Daoy (cell line): ENCODE measurements at places on chromosomes 3 and 15.

DNA sequence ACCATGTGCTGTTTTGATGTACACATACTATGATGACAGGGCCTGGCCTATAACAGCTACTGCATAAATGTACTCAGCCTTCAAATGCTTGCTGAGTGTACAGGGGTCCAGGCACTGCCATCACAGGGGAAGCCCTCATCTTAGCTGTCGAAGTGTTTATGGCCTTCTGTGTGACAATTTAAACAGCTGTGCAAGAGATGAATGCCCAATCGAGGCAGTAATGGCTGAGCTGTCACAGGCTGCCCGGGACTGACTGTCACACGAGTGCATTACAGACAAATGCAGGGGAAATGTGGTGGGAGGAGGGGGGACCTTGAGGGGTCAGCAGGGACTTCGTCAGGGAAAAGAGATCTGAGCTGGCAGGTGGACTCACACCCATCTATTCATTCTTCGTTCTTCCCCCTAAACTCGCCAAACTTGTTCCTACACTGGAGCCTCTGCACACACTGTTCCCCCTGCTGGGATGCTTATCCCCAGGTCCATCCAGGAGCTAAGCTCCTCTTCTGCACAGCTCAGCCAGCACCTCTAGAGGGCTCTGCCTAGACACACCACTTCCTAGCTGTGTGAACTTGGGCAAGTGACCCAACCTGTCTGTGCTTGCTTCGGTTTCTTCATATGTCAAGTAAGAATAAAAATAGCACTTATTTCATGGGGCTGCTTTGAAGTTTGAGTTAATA lies 156.2 kb upstream of the IQSEC1 start:
- DNase-seq = peak; percentile 30

GRCh38 chr3:50258029-50258680 lies 10.8 kb upstream of the SEMA3B start:
- DNase-seq = no peak

DNA sequence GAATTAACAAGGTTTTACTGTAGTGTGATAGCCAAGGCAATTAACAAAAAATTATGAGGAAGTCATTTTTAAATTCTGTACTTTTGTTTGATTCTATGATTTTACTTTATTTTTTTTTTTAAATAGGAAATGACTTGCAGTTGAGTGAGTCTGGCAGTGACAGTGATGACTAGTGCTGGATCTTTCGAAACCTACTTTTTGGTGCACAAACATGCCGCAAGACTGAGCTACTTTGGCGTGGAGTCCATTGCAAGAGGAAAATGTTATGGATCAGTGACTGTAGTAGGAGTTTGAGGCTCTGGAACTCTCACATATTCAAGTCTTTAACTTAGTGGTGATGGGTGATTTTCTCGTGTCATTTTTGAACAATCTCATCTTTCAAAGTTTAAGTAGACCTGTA lies 11.6 kb downstream of the EAF1 start:
- no peak for DNase-seq

- DNase-seq = no peak
Measured at GRCh38 chr15:39471785-39472574, 108.9 kb upstream of the THBS1 start.

DNA sequence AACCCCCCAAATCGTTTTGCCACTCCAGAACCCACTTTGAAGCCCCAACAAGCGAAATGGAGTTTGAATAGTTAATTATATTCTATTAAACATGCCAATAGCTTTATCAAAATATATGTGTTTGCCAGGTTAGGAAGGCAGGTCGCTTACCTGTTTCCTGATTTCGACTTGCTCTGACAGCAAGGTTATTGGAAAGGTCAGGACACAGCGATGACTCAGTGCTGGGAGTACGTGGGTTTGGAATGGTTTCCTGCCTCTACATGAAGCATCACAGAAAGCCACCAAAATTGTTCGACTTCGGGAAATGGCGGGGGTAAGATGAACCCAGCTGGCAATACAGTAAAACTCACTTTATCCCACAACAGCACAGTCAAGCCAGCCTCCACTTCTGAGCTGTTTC lies 135.6 kb upstream of the ABI3BP start:
- peak; percentile 34 for DNase-seq

DNA sequence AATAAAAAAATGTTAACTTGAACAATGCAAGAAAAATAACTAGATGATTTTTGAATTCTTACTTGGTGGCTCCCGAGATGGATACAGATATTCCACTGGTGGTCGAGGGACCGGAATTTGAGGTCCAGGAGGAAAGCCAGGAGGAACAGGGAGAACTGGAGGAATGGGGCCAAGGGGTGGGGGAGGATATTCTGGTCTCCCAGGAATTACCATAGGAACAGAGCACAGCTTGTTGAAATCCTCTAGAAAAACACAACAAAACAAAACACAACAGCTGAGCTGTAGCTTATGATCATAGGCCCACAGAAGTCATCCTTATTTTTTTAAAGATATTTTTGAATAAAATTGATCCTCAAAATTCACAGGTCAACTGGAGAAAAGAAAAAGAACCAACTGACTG lies 129.4 kb downstream of the FBN1 start:
- DNase-seq = no peak

GRCh38 chr15:100730655-100731266 lies 128.4 kb downstream of the ASB7 start:
- DNase-seq = no peak

DNA sequence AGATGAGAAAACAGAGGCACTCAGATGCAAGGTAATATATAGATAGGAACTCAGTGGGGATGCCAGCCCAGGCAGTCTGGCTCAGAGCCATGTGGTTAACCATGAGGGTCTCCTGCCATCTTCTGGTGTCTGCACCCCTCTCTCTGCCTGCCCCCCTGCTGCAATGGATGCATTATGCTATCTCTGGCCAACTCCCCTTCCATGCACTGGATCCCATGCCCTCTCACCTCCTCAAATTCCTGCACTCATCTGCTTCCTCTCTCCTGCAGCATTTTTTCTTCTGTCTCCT lies 163.2 kb downstream of the STT3B start:
- DNase-seq = no peak

GRCh38 chr3:17580901-17581300 lies 161.5 kb downstream of the TBC1D5 start:
- DNase-seq = no peak

GRCh38 chr3:42507761-42508335 lies 5.4 kb downstream of the VIPR1 start:
- no peak for DNase-seq

DNA sequence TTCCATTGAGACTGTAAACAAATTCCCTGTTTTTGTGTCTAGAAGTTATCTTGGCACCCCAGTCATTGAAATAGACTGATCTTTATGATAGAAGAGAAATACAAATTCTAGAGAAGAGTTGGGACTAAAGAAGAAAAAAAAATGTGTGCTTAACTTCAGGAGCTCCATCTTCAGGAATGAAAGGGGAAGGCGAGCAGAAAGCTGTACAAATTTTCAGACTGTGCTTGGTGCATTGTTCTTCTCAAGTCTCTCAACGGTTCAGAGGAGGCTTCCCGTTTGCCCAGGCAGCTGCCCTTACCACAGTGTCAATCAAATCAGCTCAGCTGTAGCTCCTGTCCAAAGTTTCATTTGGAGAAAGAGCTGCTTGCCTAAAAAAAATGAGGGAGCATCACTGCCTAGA lies 41.7 kb downstream of the OXSM start:
- no peak for DNase-seq

- DNase-seq = no peak
Measured at GRCh38 chr3:151330899-151331298, 1.6 kb upstream of the P2RY13 start.

DNA sequence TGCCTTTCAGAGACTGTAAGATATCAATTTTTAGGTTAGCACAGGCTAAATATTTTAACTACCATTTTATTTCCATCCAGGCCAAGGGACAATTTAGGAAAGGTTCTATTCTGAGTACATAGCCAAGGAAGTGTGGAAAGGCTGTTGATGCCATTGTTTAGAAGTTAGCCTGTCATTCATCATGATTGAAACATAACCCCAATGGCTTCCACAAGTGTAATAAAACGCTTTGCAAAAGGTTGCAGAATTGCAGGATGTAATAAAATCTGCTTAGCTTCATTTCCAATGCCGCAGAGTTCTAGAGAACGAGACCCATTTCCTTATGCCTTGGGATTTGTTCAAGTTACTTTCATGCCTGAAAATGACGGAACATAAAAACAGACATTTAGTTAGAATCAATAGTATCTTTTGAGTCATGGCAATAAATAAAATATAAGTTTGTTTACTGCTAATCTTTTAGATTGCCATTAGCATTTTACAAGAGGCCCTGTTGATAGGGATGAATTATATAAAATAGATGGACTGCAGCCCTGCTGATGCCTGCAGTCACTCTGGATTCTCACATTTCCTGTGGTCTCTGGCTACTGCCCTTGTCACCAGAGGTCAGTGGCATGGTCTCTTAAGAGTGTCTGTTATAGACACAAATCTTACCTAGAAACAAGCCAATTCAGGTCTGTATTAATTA lies 678.2 kb upstream of the CFAP20DC start:
- no peak for DNase-seq

GRCh38 chr15:68091743-68092142 lies 37.6 kb downstream of the PIAS1 start:
- no peak for DNase-seq

GRCh38 chr15:36584511-36584910 lies 5.1 kb downstream of the CDIN1 start:
- DNase-seq = no peak

DNA sequence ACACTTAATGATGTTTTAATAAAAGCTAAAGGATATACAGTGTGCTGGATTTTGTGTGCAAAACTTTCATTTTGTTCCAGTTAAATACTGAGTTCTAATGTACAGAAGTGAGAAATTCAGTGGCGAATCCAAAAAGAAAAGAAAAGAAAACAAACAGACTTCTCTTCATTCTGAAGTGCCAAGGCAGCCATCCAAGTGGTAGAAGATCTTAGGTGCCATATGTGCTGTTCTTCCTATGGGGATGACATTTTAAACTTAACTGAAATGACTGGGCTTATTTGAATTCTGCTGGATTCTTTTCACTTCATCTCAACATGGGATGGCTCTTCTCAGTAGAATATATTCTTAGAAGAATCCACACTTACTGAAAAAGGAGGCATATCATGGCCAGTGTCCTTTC lies 416.5 kb downstream of the ROBO2 start:
- no peak for DNase-seq

GRCh38 chr3:133386876-133387275 lies 13.0 kb upstream of the BFSP2 start:
- DNase-seq = no peak

DNA sequence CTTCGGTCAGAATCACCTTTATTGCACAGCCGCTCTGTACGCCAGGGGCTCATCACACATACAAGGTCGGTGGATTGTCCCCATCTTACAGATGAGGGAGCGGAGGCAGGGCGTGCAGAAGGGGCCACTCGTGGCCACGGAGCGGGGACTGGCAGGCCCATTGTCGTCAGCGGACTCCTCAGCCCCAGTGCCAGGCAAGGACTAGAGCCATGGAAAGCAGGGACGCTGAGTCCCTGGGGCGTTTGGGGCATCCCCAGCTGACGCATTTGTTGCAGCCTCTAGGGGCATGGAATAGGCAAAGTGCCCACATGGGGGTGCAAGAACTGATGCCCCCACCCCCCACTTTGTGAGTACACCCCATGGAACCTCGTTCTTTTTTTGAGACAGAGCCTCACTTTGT lies 29.8 kb upstream of the FURIN start:
- no peak for DNase-seq

- DNase-seq = no peak
Measured at GRCh38 chr3:174531262-174531982, 327.7 kb upstream of the NAALADL2 start.

DNA sequence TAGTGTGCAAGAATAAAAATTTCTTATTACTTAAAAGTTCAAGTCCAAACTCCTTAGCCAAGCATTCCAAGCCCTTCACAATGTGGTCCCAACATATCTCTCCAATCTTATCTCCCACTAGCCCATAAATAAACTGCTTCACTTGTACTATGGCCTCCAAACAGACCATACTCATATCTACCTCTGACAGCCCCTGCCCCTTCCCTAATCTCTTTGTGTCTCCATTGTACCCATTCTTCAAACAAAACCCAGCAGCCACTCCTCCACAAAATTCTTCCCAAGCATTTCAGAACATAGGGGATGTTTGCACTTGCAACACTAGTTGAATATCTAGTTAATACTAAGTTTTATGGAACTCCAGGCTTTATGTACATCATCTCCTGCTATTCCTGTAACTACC lies 30.5 kb downstream of the LCMT2 start:
- DNase-seq = no peak

DNA sequence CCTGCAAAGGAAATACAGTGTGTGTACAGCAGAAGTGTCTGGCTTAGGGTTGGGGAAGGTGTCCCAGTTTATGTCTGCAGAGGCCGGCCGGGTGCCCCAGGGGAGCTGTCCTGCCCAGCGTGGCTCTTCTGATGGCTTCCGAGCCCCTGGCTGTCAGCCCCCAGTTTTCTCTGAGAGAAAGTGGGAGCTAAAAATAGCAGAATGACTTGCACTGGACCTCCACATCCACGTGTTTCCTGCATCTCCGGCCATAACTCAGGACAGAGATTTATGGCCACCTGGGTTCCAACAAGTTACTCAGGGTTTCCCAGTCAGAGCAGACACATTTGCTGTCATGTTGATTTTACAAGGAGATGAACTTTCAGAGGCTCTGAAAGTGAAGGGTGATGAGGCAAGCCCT lies 192.0 kb downstream of the ATP10A start:
- no peak for DNase-seq

DNA sequence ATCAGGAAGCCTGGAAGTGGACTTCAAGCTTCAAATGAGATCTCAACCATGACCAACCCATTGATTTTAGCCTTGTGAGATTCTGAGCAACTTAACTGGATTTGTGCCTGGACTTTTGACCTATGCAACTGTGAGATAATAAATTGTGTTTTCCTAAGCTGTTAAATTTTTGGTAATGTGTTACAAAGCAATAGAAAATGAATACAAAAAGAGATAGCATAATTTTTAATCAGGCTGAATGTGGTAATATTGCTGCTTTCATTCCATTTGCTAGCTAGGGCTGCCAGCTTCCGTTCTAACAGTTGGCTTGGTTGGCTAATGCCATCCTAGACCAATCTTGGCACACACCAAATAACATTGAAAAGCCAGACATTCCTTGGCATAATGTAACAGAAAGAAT lies 12.2 kb downstream of the PROS1 start:
- no peak for DNase-seq

- DNase-seq = no peak
Measured at GRCh38 chr15:64690578-64691296, 84.7 kb downstream of the RBPMS2 start.

GRCh38 chr3:46905661-46906451 lies 28.3 kb downstream of the PTH1R start:
- DNase-seq = no peak

GRCh38 chr3:27827041-27827440 lies 104.9 kb upstream of the EOMES start:
- no peak for DNase-seq

- peak; percentile 89 for DNase-seq
Measured at GRCh38 chr15:68271854-68272471, 5.6 kb upstream of the FEM1B start.

GRCh38 chr3:16071206-16071605 lies 103.3 kb upstream of the GALNT15 start:
- DNase-seq = no peak

DNA sequence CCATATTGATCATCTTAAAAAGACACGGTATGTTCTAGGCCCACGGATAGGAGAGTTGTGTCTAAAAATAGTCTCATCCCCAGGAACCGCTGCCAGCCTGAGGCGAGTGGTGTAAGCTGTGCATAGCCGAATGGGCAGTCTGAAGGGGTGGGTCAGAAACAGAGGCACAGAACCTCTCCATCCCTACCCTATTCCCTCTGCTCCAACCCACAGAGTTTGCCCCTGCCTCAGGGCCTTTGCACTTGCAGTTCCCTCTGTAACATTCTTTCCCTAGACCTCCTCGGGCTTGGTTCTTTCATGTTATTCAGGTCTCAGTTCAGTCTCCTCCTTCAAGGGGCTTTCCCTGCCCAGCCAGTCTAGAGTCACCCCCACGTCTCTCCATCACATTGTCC lies 4.8 kb downstream of the SCN5A start:
- DNase-seq = no peak
